ENCODE measurements at places on chromosomes 1 and 21.

DNA sequence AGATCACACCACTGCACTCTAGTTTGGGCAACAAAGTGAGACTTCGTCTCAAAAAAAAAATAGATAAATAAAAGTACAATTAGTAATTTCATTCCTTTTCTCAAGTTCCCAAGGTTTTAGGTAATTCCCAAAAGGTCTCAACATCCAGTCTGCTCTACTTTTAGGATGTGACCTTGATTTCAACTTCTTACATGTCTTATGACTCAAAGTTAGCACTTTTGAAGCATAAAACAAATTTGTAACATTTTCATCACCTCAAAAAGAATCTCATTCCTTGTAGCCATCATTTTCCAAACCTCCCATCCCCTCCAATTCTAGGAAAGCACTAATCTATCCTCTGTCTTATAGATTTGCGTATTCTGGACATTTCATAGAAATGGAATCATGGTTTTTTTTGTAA, 32.2 kb downstream of the SNX27 start:
- no peak for DNase-seq

- no peak for DNase-seq
Measured at GRCh38 chr1:152029929-152030211, 6.9 kb downstream of the S100A11 start.

DNA sequence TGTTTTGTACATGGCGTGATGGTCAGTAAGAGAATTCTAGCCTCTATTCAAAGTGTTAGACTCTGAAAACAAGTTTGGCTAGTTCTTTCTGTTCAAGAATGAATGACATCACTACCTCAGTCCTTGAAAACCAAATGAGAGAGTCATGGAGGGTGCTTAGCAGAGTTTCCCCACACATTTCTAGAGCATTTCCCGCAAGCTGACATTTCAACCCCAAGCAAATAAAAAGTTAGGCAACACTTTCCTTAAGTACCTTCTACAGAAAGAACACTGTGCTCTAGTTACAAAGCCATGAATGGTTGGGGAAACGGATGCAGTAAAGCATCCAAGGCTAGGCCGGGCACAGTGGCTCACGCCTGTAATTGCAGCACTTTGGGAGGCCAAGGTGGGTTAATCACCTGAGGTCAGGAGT, 47.9 kb upstream of the SLC44A3 start:
- DNase-seq: no peak

DNA sequence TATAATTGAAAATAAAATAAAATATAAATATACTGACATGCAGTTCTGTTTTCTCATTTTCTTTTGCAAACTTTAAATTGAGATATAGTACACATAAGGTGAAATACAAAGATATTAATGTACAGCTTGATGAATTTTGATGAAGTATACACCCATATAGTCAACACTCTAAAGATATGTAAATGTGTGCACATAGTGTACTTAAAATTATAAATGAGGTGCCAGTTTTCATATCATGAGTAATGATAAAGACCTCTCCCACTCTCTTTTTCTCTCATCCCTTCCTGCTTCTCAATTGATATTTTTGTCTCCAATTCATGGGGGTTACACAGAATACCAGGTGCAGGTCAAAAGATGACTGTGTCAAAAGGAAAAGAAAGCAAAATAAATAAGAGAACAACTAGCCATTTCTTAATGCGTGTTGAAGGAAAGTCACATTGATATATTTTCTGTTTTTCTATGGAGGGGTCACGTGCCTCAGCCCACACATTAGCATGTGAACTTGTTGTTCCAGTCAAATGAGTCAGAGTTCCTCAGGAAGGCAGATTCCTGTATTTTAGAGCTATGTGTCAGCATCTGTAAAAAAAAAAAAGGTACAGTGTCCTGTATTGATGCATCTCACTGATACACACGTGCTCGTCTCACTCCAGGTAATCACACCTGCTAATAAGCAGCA, 64.3 kb upstream of the HOOK1 start:
- DNase-seq: no peak

- DNase-seq: no peak
Measured at GRCh38 chr1:174989536-174990220, 10.1 kb upstream of the CACYBP start.

- DNase-seq: no peak
Measured at GRCh38 chr21:38570596-38570995, 72.3 kb upstream of the ERG start.

DNA sequence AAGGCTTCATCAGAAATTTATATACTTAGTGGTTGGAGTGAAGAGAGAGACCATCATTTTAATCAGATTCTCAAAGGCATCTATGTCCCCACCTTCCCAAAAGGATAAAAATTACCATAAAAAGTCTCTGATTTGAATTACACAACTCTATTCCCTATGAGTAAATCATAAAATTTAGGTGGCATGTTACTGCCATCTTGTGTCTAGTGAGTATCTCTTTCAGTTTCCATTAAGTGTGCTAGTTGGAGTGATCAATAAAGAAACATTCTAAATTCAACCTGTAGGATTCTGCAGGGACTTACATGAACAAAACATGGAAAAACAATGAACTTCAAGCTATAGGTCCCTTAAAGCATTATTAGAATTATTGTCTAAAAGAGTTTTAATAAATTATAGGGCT, 655.4 kb downstream of the LTN1 start:
- DNase-seq: peak; percentile 36

DNA sequence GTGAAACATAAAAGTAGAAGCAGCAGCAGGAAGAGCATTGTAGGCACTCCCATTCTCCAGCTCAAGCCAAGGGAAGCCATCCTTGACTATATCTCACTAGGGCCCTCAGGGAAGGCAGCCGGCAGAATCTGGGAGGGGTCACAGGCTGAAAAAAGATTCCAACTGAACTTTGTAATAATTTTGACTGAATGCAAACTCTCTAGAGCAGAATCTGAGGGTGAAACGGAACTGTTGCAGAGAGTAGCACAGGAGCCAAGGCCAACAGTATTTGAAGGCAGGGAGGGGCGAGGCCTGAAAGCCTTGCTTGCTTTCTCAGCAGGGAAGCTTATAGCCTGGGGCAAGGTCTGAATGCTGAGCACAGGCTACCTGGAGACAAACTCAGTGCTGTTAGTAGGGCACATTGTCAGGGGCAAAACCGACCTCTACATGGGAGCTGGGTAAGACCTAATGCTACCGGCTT, 180.6 kb downstream of the COL24A1 start:
- no peak for DNase-seq

DNA sequence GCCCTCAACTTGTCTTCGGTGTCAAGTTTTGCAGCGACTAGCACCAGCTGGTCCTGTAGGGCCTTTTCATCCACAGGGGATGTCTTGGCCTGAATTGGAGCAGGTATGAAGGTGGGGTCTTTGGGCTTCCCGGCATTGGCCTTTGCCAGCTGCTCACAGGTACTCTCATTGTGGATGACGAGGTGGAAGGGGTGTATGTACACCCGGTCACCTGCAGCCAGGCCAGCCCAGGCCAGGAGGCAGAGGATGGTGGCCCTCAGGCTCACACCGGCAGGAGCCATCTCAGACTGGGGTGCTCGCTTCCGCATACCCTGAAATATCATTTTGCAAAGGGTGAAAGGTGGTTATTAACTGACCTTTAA, 3.4 kb downstream of the AGT start:
- DNase-seq: no peak

DNA sequence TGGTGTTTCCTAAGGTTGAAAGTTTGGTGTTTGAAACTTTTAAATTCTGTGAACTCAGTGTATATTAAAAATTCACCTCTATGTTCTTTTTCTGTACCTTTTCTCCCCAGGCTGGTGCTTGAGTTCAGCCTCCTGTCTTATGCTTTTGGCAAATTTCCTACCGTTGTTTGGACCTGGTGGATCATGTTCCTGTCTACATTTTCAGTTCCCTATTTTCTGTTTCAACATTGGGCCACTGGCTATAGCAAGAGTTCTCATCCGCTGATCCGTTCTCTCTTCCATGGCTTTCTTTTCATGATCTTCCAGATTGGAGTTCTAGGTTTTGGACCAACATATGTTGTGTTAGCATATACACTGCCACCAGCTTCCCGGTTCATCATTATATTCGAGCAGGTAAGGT, 24.9 kb upstream of the AXDND1 start:
- no peak for DNase-seq

DNA sequence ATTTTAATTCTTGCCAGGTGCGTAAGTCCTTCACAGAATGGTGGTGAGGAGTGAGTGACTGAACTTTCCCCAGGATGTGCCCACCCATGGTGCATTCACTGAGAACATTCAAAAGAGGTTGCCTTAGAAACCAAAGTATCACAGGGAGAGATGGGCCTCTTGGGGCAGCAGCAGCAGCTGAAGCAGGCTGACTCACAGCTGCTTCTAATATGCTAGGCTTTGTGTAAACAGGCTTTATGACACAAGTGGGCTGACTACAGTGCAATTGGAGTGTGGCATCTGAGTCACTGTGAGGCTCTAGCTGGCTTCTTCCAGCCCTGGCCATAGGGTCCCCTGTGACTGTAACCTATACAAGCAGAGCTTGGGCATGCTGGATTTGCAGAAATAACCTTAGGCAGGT, 12.6 kb downstream of the PIGP start:
- DNase-seq: peak; percentile 89

- no peak for DNase-seq
Measured at GRCh38 chr1:53576866-53577760, 117.9 kb downstream of the DMRTB1 start.

DNA sequence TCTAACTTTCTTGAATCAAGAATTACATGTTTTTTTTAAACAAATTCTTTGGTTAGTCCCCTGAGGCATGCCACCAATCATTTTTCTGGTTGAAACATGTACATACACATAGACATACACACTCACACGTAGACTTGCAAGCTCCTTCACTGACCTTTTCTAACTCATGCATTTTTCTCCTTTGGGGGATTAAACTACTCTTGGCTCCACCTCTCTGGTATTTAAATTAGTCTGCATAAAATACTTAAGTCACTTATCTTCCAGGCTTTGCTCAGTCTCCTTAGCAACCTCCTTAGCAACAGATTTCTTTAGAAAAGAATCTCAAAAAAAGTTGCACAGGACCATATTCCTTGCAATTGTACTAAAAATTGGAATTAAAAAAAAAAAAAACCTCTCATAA, 440.9 kb upstream of the LRRC7 start:
- DNase-seq: no peak

DNA sequence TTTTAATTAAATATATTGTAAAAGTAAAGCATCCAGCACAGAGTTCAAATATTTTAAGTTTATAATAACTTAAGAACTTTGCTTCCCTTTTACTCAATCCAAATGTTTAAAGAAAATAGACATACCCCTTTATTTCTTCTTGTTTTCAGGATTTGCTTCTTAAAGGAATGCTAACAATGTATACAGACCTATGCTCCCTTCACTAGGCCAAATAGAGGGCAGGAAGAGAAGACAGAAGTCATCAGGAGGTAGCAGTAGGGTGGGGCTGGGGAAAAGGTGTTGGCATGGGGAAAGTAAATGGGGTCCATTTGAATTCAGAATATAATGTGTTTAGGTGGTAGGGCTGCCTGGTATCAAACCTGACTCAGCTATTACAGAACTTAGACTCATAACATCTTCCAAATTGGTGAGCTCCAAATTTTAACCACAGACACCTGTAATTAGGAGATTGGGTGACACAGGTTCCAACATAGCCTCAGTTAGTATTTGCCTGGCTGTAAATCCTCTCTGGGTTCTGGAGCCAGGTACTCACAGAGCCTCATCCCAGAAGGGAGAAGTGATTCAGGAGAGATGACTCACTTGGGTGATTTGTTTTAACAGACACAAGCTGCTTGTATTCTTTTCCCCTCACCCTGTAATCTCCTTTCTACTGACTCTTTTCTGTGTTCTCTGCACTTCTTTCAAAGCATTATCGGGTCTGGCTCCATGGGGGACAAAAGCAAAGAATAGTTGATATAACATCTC, 60.1 kb upstream of the DUSP10 start:
- no peak for DNase-seq

- peak; percentile 74 for DNase-seq
Measured at GRCh38 chr1:26112407-26112775, 767 bp downstream of the PDIK1L start.

DNA sequence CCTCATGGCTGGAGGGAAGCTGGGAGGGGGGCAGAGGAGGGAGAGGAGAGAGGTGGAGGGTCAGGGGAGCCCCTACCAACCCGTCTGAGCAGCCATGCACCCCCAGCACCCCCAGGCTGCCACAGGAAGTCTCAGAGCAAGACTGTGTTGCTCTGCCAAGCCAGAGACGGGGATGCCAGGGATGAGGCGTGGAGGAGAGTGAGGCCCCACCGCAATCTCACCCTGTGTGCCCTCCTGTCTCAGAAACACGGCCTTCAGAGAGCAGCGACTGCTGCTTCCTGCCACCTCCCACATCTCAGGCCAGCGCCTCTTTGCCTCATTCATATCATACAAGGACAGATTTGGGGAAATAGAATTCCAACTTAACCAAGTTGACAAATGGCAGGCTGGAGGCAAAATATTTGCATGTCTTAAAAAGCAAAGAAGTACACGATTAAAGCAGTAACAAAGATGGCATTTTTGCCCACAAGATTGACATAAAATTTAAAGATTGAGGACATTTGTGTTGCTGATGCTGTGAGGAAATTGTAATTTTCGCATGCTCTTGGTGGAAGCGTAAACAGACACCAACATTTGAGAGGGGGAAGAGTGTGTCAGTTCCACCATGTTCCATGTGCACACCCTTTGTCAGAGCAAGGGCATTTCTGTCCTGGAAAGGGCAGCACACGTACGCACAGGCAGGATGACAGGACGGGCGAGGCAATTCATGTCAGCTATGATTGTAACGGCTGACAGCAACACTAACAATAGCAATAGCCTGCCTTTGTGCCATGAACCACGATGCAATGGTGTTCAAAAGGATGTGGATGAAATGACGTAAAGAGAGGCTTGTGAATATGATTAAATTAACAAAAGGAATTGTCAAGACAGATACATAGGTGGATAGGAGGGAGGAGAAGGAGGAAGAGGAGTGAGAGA, 59.0 kb upstream of the BACE2 start:
- no peak for DNase-seq

- peak; percentile 32 for DNase-seq
Measured at GRCh38 chr1:9892563-9893528, 17.2 kb downstream of the CTNNBIP1 start.

DNA sequence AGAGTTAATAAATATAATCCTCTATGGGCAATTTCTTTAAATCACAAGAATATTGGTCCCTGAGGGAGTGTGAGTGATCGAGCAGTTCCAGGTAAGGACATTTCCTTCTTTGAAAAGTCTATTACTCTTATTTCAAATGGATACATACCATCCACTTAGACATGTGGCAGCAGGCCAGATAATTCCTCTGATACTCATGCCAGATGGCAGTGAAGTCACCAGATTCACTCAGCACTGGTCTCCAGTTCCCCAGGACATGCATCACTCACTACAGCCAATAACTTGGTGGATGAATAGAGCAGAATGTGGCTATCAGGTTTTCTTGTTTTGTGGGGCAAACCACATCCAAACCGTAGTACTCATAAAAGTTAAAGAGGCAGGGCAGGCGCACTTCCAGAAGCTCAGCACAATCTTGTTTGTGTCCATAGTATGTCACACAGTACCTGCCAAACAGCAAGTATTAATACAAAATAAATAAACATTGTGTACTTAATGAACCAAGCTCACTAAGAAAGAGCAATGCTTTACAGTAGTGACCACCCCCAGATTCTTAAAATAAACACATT, 74.2 kb upstream of the CD53 start:
- DNase-seq: peak; percentile 93

Measured in NCI-H82 (cell line).